ENCODE measurements at places on chromosomes 12 and 14.

- DNase-seq = no peak
These were observed 11.0 kb downstream of the DLST start for GRCh38 chr14:74892745-74893144.

DNA sequence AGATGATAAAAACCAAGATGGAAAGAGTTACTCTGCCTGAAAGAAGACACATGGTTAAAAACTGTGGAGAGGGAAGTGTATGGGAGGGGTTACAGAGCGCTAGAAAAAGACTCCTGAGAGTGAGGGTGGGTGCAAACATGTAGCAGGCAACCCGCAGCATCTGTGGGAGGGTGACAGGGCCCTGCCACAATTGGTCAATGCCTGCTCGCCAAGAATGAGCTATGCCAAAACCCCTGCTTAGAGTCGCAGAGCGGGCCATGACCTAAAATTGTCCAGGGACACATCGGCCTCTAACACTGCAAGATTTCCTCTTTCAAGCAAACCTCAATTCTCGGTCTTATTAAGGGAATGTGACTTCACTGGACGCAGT, 700 bp downstream of the PRKAG1 start:
- peak; percentile 48 for DNase-seq

GRCh38 chr12:5636907-5637306, 205.0 kb downstream of the NTF3 start:
- no peak for DNase-seq

DNA sequence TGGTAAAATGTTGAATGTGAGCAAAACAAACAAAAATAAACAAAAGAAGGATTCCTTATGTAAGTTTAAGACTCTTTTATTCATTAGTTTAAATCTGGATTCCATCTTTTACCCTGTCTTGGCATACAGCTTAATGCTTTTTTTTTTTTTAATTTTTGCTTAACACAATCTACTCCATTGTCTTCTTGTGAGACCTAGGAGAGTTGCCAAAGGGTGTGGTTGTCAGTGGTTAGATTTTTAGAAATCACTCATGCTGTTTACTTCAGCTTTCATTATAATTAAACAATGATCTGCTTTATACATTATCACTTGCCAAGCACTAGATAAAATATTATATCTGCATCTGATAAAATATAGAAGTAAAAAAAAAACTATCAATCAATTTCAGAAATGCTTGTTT, 77.7 kb upstream of the KITLG start:
- peak; percentile 39 for DNase-seq

- DNase-seq = no peak
These were observed 320.6 kb downstream of the KCNC2 start for GRCh38 chr12:74889073-74889472.

All from COLO829 (cell line).